GM12891 (cell line): ENCODE measurements at places on chromosomes 5 and 9.

DNA sequence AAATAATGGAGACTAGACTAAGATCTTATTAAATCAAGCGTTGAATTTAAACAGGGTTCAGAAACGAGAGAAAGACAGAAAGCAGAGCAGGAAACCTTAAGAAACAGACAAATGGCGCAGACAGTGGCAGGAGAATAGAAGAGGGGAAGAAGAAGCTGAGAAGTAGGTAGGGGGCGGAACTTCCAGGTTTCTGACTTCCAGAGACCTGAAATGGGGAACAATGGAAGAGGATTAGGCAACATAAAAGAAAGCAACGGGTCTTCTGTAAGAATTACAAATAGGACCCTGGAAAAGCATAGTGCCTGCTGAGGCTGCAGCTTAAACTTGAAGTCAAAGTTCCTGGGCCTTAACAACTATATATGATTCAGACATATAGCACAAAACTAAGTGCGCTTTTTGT is 101.7 kb downstream of the BNC2 start:
- no peak for DNase-seq

DNA sequence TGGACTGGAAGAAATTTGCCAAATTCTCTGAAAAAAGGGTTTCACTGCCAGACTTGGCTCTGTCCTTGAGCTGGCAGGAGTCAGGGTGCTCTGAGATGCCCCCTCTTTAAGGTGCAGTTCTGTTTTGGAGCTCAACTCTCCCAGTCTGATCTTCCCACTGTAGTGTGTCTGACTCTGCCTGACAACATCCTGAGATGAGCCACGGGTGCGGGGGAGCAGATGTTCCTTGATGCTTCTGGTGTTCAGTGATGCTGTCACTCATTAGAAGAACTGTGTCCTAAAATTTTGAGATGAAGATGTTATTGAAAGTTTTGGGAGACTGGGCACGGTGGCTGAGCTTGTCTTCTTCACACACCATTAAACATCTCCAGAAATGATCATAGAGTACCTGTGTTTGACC is 78.2 kb downstream of the BASP1 start:
- DNase-seq, result no peak

DNA sequence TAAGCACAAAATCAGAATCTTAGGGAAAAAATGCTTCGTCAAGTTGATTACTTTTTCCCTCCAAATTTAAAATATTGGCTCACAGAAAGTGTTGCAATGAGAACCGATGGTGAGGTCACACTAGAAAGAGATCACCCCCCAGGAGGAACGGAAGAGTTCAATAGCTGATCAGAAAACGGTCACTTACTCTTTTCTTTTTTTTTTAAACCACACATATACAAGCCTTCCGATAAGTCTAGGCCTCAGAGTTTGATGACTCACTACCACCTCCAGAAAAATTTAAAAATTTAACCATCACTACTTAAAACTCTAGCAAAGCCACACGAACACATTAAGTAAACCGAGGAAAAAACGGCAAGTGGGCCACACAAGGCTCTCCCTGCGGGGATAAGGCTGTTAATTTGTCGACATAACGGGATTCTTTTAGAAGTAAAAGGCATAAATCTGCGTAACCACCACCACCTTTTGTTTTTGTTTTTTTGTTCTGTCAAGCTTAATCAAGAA is 1.2 kb downstream of the SURF4 start:
- DNase-seq, result no peak

GRCh38 chr9:105971986-105972385 is 277.6 kb downstream of the TMEM38B start:
- no peak for DNase-seq

- no peak for DNase-seq
Observed at GRCh38 chr5:105978011-105978410, 1692.7 kb downstream of the EFNA5 start.

- no peak for DNase-seq
Observed at GRCh38 chr9:38181232-38181631, 112.2 kb upstream of the SHB start.

- DNase-seq, result no peak
Observed at GRCh38 chr9:127198587-127198986, 66.0 kb upstream of the GARNL3 start.

GRCh38 chr9:104895572-104895971 is 32.4 kb downstream of the ABCA1 start:
- DNase-seq, result no peak

- DNase-seq, result peak; percentile 5
Observed at GRCh38 chr9:6243746-6244145, 28.1 kb downstream of the IL33 start.

DNA sequence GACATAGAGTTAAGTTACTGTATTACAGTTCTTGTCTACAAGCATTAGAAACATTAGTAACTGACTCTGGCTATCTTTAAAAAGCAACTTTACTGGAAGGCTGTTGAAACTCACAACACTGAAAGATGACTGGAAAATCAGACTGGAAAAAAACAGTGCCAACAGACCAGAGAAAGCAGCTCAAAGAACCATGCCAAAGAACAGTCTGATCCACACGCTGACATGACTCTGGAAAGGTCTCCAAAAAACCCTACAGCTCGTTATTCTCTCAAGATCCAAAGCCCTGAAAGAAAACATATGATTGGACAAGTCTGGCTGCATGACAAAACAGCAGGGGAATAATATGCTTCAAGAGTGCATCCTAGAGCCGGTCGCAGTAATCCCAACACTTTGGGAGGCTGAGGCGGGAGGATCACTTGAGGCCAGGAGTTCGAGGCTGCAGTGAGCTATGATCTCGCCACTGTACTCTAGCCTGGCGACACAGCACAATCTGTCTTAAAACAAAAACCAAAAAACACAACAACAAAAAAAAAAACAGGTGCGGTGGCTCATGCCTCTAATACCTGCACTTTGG is 5.6 kb downstream of the GOLPH3 start:
- DNase-seq, result no peak

- DNase-seq, result no peak
Observed at GRCh38 chr9:97556036-97556720, 54.7 kb downstream of the TMOD1 start.

DNA sequence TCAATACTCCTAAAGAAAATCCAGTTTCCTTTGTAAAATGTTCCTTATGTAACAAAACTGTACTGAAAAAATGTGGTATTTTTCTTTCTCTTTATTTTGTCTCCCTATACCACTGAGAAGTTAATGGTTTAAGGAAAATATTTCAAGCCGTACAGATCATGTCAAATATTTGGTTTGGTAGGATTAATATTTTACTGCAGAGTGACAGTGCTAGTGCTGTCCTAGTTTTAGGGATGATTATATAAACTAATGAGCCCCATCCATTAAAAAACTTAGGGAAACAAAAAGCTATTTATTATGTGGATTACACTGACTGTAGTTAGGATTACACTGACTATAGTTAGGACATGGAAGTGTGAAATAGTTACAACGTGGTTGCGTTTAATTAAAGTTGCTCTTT is 209.1 kb downstream of the CD180 start:
- DNase-seq, result no peak

DNA sequence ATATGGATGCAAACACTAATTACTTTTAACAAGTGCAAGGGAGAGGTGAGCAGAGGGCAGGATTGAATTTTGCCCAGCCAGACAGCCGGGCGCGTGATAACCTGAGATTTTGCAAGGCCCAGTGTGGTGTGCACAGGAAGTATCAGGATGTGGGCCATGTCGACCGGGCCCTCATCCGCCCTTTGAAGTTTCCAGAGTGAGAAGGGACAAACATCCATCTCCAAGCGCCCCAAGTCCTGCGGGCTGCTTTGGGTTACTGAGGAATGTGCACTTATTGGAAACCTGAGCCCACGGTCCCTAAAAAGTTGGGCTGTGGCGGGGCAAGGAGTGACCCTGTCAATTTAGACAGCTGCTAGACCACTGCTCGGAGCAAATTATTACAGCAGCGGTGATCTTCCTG is 272.2 kb upstream of the IRX2 start:
- DNase-seq, result no peak

- no peak for DNase-seq
Observed at GRCh38 chr5:96026406-96027041, 64.9 kb upstream of the ELL2 start.

- DNase-seq, result no peak
Observed at GRCh38 chr5:82160948-82161347, 117.2 kb downstream of the RPS23 start.

GRCh38 chr9:136190656-136191055 is 14.3 kb downstream of the LHX3 start:
- DNase-seq, result no peak

DNA sequence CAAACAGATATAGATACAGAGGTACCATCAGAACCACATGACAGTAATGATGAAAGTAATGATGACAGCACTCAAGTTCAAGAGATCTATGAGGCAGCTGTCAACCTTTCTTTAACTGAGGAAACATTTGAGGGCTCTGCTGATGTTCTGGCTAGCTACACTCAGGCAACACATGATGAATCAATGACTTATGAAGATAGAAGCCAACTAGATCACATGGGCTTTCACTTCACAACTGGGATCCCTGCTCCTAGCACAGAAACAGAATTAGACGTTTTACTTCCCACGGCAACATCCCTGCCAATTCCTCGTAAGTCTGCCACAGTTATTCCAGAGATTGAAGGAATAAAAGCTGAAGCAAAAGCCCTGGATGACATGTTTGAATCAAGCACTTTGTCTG is 69.2 kb downstream of the VCAN start:
- DNase-seq, result no peak

DNA sequence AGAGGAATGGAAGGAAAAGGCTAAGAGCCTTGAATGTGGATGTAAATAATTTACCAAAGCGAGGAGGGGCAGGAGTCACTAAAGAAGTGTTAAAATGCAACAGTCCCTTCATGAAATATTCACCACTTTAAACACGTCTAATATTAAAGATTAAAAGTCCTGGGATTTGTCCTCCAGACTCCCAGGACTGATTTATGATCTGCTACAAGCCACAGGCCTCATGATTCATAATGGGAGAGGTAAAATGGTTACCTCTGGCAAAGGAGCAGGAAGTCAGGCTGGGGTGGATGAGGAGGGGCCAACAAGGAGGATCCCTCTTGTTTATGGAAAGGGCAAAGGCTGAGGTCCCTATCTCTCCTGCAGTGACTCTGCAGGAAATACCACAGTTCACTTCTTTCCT is 292.4 kb downstream of the TRIM32 start:
- DNase-seq, result no peak

DNA sequence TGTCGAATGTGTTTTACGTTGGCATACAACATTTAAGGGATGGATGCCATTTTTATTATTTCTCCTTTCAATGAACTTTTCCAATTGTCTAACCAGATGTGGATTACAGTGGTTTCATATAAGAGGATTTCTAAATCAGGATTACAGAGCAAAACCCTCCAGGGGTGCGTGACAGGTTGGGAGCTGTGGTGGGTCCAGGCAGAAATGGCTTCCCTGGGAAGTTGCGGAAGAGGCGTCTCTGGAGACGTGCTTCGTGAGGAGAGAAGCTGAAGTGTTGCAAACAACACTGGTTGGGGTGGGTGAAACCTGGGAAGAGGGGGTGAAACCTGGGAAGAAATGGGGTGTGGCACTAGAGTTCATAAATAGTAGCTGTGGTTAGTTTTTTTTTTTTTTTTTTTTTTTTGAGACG is 4.5 kb upstream of the RPL26L1 start:
- DNase-seq, result no peak

GRCh38 chr9:126514037-126514821 is 99.5 kb upstream of the LMX1B start:
- peak; percentile 52 for DNase-seq

DNA sequence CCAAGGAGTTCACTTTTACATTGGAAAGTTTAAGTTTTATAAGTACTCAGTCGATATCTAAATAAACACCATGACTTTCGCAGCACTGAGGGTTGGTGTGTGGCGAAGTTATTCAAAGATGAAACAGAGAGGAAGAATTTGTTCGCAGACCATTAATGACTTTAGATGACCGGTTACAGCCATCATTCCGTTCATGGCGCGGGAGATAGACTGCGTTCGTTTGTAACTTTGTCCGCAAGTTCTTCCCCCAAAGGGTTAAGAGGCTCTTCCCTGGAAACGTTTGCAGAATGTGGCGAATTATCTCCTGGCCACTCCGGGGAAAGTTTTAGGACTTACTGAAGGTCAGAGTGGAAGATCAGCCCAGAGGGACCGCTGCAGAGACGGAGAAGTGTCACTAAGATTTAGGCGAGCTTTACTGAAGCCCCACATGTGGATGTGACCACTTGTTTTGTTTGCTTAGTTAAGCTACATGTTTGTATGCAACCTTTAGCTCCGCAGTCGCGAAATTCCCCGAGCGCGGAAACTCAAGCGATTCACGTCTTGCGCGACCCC is 2.2 kb upstream of the FOXD1 start:
- DNase-seq, result no peak
